ENCODE measurements at places on chromosomes 16 and 17. TPM values are rescaled to one million over a fixed set of nuclear protein-coding genes. Genes with fewer than 3 reads are reported as not detected.

DNA sequence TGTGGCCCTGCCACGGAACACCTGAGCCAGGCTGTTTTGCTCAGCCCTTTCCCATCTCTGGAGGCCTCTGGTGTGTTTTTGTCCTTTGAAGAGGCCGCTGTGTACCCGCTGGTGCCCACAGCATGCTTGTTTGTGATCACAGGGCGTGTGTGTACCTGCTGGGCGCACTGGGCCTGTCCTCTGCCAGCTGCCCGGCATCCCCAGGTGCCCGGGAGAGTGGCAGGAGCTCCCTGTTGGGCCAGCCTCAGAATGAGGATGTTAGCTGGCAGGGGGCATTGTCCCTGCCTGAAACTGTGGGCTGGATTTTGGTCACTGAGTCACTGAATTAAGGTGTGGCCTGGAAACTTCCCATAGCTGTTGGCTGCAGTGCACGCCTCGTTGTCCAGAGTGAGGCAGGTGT lies 31.1 kb downstream of the BAIAP2 start:
- no peak for DNase-seq

- no peak for DNase-seq
Observed at GRCh38 chr17:77645072-77646045, 313.1 kb upstream of the TNRC6C start.

- peak; percentile 84 for DNase-seq
Observed at GRCh38 chr17:70074236-70074830, 692 bp upstream of the KCNJ16 start.

Gene DPEP2
- total RNA-seq: not detected

All from epithelial cell of proximal tubule (primary cell).